ENCODE measurements at places on chromosomes 2 and 18. TPM values are rescaled to one million over a fixed set of nuclear protein-coding genes. Genes with fewer than 3 reads are reported as not detected.

Gene CNPPD1
- 42.6 TPM for total RNA-seq

Gene CHRND
- 0.09 TPM for total RNA-seq

Gene SOWAHC
- total RNA-seq, result 13.0 TPM

Gene ZBTB7C
- 6.2 TPM for total RNA-seq

Gene AKAIN1
- total RNA-seq, result not detected

Gene KCNE4
- total RNA-seq, result 0.21 TPM

Gene COL3A1
- 216 TPM for total RNA-seq

Gene ARHGEF33
- 1.0 TPM for total RNA-seq

Gene AMER3
- 1.2 TPM for total RNA-seq

Gene ITGA4
- 0.28 TPM for total RNA-seq

DNA sequence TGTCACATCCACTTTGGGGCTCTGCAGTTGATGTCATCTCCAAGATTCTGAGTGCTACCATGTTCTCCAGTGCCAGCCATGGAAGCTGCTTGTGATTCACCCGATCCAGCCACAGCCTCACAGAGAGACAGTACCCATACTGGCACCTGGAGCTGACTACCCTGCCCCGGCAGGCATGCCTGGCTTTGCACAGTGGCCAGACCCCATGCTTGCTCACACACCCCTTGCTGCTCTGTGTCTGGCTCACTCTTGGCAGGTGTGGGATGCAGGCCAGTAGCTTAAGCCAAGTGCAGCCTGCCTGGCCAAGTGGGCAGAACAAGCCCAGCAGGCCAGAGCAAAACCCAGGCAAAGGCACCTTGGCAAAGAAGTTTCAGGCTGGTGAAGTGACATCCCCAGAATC, 828.4 kb upstream of the VRK2 start:
- DNase-seq, result no peak

GRCh38 chr2:11870584-11870983, 124.2 kb downstream of the LPIN1 start:
- no peak for DNase-seq

DNA sequence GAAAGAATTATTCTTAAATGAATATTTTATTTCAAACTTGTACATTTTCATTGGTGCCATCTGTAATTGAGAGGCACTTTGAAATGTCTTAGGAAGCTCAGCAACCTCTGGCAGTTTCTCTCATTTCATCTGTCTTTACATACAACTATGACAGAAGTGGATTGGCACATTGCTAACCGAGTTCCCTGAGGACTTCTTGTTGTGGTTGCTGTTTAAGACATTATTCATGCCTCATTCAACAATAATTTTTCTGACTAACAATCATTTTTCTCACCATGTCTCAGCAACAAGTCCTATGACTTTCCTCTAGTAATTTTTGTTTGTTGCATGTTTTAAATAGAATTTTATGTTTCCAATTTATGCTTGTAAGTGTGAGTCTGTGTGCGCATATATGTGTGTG, 284.0 kb upstream of the CWC22 start:
- no peak for DNase-seq

DNA sequence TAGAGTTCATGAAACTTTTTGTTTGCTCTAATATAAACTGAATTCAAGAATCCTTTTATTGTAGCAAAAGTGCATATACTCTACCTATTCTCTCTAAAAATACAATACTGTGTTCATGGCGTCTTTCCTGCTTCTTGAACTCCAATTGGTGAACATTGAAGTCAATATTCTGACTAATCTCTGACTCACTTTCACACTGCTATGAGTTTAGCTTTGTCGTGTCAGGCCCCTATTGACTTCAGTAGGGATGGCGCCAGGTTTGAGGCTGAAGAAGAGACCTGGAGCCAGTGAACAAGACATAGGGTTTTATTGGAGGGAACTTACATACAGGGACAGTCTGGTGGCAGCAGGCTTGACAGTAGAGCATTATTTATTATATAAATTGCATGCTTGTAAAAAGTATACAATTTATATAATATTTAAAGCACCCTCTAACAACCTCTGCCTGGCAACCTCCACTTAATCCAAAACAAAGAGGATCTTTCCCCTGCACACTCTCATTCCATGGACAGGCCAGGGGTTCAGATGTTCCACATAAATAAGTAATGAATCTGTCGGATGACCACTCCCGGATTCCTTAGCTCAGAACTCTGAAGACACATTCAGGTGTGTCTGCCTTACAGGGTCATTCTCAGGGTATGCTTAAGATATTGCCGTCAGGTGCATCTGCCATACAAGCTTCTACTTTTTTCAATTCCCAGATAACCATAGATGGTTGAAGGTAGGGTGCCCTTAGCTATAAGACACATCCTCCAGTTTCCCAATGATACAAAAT, 141.0 kb downstream of the CERS6 start:
- DNase-seq, result no peak

- no peak for DNase-seq
These were observed 402.9 kb downstream of the PARD3B start for GRCh38 chr2:204948024-204948763.

GRCh38 chr2:18117592-18117991, 239.1 kb downstream of the KCNS3 start:
- peak; percentile 14 for DNase-seq

- no peak for DNase-seq
These were observed 239.6 kb downstream of the CDH20 start for GRCh38 chr18:61572871-61573270.

GRCh38 chr18:61993831-61994230, 101.0 kb upstream of the RNF152 start:
- DNase-seq, result no peak

- no peak for DNase-seq
These were observed 48.0 kb upstream of the RAB1A start for GRCh38 chr2:65177751-65178442.

DNA sequence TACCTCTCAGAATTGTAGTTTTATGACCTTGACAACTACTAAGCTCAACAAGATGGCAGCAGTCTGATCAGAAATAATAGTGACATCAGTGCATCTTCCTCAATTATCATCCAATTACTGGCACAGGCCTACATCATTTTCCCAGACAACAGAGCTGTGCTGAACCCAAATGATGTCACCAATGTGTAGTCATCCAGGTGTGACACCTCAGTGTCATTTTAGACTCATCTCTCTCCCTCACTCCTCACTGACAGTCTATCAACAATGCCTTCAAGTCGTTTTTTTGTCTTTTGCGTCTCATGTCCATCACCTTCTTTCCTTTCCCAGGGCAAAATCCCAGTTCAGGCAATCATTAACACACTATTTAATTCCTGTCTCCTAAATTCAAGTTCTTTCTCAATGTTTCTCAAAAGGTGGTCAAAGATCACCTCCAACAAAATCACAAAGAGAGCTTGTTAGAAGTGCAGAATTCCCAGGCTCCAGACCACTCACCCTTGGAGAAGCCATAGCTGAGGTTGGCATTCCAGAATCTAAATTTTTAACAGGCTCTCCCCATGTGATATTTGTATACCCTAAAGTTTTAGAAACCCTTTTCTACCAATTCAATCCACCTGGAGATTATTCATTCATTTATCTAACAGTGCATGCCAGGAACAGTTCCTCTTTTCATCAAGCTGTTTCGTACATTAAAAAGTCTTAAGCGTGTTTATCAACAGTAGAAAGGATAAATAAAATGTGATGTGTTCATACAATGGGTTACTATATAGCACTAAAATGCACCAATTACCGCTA, 125.3 kb upstream of the KLF7 start:
- DNase-seq, result no peak

- DNase-seq, result no peak
These were observed 31.7 kb downstream of the ONECUT2 start for GRCh38 chr18:57466745-57467409.

DNA sequence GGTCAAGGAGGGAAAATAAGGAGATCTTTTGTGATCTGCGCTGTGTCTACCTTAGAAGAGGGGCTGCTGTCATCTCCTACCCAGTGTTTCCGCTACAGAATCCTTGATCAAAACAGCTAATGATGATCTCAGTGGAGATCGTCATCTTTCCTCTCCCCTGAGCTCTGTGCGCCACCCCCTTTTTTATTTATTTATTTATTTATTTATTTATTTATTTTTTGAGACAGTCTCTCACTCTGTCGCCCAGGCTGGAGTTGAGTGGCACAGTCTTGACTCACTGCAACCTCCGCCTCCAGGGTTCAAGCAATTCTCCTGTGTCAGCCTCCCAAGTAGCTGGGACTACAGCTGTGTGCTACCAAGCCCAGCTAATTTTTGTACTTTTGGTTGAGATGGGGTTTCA, 55.5 kb downstream of the SERTAD2 start:
- no peak for DNase-seq

DNA sequence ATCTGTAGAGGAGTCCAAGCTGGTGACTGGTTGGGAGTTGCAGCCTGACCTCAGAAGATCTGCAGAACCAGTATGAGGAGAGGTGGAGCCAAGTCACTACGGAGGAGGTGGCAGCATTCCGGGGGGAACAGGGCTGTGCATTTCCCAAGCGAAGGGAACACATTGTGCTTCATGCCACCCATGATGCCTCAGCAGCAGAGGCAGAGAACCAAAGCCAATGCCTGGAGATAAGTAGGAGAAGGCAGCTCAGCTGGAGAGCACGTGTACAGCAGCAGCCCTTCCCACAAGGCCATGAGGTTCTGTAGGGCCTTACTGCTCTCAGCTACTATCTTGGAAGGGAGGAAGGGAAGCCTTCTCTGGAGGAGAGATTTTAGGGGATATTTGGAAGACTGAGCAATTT, 67.2 kb upstream of the LRPPRC start:
- no peak for DNase-seq

- no peak for DNase-seq
These were observed 1246.0 kb upstream of the ZEB2 start for GRCh38 chr2:145765874-145766273.

DNA sequence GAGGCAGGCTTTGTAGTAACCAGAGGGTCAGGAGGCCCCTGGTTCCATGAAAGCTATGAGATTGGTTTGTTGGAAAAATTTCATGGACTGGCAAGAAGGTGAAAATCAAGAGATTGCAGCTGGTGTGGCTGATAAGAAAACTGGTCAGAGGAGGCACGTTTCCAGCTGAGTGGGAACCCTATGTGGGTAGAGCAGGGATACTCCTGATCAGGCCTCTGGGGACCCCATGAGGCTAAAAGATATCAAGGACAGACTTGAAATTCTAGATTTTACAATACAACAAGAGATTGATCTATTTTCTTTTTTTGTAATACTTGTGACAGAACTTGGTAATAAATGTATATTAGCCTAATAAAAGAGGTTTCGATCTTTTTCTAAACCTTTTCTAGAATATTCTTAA, 1615.1 kb downstream of the DPP10 start:
- DNase-seq, result no peak

GRCh38 chr2:229947544-229947943, 25.2 kb downstream of the FBXO36 start:
- no peak for DNase-seq

GRCh38 chr2:21891191-21891590, 767.4 kb downstream of the TDRD15 start:
- no peak for DNase-seq

DNA sequence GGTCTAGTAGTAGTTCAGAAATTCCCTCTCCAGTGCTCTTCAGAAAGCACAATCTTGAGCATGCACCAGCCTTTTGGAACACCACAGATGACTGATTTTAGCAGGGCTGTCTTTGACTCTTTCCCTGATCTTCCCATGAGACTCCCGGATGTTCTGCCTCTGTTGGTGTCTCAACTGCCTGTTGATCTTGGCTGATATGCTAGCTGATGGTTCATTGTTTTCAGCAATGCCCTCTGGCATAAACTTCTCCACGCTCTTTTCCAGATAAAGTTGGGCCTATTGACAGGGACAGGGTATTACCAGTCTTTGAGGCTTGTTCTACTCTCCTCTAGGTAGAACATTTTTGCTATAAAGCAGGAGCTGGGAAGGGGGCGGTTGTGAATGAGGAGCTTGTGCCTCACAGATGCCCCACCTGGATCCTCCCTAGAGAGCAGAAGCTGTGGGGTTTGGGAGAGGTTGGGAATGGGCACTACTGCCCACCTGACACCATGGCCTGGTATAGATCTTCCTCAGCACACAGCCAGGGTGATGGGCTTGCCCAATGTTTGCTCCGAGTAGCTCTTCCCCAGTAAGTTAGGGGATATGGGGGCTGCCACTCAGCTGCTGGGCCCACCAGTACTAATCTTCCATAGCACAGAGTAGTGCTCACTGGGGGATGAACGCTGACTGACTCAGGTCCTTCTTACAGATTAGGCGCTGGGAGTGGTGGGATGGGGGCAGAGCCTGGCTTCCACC, 111.3 kb downstream of the PTGR3 start:
- no peak for DNase-seq

- DNase-seq, result no peak
These were observed 16.2 kb upstream of the ARL4C start for GRCh38 chr2:234512884-234513669.

DNA sequence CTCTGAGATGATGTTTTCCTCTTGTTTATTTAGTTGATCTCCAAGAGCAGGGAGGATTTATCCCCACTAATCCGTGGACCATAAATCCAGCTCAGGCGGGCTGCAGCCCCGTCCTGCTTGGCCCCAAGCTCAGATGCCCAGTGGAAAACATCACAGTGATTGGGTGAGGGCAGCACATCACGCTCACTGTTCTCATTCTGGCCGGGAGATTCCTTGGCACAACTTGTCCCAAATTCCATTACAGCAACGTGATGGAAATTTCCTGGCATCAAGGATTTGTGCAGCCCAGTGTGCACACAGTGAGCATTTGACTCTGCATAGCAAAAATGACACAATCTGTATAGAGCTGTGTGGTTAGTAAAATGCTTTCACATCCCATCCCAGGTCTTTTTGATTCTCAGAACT, 96.8 kb downstream of the VAPA start:
- no peak for DNase-seq

- no peak for DNase-seq
These were observed 12.1 kb upstream of the CYBRD1 start for GRCh38 chr2:171509945-171510731.

DNA sequence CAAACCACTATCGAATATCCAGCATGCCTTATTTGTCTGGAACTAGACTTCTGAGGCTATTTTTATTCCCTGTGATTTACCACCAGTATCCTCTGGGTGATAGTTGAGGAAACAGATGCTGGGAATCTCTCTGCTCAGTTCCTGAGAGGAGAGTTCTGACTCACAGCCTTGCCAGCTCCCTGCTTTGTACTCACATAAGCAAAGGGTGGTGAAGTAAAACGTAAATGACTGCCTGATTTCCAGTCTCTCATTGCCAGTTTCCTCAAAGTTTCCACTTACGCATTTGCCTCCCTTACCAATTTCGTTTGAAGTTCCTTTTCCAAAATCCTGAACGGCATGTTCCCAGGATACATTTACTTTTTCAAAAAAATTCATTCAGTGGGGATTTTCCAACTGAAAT, 69.2 kb upstream of the HNRNPA3 start:
- no peak for DNase-seq

DNA sequence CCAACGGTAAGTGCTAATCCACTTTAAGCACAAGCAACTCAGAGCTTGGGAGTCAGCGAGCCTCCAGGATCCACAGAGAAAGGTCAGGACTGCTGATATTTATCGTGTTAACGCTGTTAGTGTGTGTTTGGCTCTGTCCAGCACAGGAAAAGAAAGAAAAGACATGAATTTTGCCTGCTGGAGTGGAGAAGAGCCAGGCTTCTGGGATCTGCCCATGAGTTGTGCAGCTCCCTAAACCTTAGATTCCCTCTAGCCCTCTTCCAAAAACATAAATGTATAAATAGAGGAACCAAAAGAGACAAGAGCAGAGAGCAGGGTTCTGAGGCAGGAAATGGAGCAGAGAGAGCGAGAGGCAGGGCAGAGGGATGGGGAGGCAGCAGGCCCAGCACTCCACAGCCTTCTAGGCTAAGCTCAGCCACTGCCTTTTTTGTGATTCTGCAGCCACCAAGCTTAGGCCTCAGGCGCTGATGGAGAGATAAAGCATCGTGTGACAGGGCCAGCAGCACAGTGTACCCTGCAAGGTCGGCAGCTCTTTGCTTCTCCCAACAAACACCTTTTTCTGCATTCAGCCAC, 14.5 kb upstream of the MAT2A start:
- DNase-seq, result peak; percentile 34

GRCh38 chr2:229268626-229269025, 2.5 kb downstream of the PID1 start:
- DNase-seq, result no peak
